ENCODE measurements at places on chromosomes 11 and 22.

DNA sequence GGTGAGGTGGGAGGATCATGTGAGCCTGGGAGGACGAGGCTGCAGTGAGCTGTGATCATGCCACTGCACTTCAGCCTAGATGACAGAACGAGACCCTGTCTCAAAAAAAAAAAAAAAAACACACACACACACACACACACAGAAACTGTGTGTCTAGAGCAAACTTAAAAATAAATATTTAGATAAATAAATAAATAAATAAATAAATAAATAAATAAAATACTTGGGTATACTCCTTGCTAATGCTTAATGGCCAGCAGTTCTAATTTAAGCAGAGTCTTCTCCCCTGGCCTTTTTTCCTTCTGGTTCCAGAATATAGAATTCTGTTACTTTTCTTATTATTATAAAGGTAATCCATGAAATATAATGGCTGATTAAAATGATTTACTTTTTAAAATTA is 5.1 kb upstream of the ARL2 start:
- DNase-seq = no peak

DNA sequence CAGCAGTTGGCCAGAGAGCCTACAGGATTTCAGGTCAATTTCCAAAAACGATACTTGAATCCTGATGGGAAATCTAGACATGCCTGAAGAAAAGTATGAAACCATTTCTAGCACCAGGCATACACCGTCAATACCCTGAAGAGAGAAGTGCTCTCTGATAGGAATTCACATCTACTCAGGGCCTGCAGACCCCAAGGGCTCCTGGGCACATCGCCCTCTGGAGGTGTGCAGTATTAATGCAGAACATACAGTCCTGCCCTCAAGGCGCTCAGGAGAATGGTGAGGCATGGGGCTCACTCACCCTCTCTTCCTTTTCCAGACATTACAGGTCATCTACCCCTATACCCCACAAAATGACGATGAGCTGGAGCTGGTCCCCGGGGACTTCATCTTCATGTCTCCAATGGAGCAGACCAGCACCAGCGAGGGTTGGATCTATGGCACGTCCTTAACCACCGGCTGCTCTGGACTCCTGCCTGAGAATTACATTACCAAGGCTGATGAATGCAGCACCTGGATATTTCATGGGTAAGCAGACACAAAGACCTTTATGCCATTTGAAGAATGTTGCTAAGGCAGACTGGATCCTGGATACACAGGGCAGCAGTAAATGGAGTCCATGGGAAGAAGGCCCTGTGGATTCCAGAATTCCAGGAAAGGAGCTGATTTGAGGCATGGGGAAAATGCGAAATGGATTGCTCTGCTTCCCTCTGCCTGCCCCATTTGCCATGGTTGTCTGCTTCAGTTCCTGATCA is 49.3 kb upstream of the CRTAM start:
- DNase-seq = no peak

- DNase-seq = peak; percentile 77
Observed at GRCh38 chr11:71977743-71978418, 20.8 kb upstream of the IL18BP start.

- DNase-seq = no peak
Observed at GRCh38 chr11:27218421-27219038, 144.5 kb downstream of the CCDC34 start.

DNA sequence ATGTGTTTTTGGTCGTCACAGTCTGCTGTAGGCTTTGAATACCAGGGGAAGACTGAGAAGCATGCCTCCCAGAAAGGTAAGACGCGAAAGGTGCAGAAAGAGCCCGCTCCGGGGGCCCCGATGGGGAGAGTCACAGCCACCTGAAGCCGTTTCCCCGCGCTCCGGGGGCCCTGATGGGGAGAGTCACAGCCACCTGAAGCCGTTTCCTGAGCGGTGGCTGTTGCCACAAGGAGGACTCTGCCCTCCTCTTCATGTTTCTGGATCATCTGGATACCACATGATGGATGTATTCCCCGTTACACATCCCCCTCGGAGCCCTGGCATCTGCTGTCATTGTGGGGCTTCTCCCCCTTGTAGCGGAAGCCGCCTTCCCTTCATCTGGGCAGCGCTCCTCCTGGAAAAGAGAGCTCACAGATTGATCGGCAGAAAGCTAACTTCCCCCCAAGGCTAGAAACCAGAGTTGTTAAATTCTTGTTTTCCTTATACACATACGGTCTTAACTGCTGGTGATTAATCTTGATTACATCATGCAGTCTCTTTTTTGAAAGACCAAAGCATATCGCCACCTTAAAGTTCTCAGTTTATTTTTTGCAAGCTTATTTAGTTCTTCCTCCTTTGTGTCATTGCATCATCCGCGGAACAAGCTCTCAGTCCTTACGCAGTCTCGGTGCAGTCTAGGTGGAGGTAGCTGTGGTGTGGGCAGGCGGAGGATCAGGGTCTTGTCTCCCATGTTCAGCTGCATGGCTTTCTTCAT is 17.5 kb downstream of the CTTN start:
- no peak for DNase-seq

GRCh38 chr11:10149553-10149952 is 144.5 kb downstream of the SBF2 start:
- DNase-seq = no peak

DNA sequence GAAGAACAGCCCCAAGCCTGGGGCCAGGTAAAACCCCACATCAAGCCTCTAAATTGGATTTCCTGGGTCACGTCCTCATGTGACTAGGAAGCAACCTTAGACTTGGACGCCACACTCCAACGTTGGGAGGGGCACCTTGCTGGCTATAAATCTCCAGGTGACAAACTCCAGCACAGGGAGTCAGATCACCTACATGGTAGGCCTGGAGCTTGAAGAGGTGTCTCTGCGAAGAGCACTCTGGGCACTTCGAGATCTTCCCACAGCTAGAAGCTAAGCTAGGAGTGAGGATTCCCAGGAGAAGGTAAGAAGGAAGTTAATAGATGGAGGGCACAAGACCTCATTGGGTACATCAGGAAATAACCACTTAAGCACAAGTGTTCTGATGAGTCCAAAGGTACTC is 77.1 kb upstream of the GNAZ start:
- no peak for DNase-seq

DNA sequence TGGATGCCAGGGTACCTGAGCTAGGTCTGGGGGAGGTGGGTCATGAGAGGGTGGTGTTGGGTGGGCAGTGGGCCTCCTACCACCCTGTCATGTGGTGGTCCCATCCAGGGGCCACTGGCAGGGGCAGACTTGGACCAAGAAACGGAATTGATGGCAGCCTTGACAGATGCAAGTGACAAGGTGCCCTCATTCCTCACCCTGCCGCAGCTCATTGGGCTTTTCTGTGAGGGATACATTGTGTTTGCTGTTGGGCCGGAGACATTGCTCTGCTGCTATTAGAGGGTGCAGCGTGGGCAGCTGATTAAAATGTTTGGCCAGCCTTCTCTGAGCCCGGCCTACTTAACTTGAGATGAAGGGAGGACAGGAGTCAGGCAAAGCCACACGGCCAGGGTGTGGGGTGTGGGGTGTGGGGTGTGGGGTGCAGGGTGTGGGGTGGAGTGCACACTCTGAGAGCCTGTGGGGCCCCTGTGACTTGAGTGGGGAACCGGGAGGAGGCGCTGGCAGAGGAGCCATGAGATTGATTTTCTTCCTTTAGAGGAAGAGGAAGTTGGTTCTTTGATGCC is 351.5 kb downstream of the TBC1D22A start:
- no peak for DNase-seq

DNA sequence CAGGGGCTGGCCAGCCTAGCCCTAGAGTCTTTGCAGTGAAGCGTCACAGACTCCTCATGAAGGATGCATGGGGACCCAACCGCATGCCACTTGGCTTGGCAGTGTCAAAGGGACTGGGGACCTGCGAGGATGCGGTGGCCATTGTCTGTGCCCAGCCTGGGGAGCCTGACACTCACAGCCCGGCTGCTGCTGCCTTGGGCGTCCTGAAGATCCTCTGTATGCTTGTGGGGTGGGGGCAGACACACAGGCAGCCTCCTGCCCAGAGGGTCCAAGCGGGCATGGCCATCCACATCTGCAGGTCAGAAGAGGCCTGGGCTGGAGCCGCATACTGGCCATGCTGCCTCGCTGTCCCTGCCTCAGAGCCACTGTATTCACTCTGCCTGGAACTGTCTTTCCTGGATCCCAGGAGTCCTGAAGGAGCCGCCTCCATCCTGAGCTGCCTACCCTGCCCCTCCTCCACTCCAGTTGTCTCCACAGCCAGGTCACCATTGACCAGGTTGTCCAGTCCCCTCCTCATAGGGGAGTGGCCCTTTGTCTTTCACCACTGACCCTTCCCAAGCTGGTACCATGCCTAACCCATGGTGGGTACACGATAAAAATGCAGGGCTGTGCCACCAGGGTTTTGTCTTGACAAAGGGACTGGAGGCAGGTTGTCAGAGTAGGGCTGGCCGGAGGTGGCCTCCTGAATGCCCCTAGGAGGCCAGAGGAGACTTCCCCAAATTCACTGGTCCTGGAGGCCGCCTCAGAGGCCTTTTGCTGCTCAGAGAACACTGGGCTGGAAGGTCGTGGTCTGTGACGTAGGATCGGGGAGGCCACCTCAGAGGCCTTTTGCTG is 107.0 kb downstream of the KCNQ1OT1 start:
- DNase-seq = no peak

- DNase-seq = no peak
Observed at GRCh38 chr11:24064309-24064903, 432.4 kb upstream of the LUZP2 start.

- no peak for DNase-seq
Observed at GRCh38 chr11:64881476-64881875, 3.1 kb upstream of the EHD1 start.

- DNase-seq = no peak
Observed at GRCh38 chr11:1335264-1335810, 25.9 kb upstream of the TOLLIP start.

- no peak for DNase-seq
Observed at GRCh38 chr11:112656772-112657428, 304.3 kb upstream of the NCAM1 start.

- no peak for DNase-seq
Observed at GRCh38 chr11:125257190-125257579, 92.6 kb downstream of the PKNOX2 start.

- peak; percentile 49 for DNase-seq
Observed at GRCh38 chr11:114348200-114349191, 51.8 kb downstream of the C11orf71 start.

DNA sequence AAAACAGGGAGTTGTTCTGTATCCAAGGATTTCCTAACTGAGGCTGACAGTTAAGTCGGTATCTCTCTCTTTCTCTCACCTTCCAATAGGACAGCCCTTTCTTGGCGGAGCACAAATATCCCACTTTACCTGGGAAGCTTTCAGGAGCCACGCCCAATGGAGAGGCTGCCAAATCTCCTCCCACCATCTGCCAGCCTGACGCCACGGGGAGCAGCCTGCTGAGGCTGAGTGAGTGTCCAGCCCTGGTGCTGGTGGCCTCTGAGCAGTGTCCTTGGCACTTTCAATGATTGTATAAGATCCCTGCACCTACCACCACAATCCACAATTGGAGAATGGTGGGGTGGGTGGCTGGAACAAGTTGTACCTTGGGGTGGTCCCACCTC is 33.7 kb downstream of the CYB5R2 start:
- no peak for DNase-seq

DNA sequence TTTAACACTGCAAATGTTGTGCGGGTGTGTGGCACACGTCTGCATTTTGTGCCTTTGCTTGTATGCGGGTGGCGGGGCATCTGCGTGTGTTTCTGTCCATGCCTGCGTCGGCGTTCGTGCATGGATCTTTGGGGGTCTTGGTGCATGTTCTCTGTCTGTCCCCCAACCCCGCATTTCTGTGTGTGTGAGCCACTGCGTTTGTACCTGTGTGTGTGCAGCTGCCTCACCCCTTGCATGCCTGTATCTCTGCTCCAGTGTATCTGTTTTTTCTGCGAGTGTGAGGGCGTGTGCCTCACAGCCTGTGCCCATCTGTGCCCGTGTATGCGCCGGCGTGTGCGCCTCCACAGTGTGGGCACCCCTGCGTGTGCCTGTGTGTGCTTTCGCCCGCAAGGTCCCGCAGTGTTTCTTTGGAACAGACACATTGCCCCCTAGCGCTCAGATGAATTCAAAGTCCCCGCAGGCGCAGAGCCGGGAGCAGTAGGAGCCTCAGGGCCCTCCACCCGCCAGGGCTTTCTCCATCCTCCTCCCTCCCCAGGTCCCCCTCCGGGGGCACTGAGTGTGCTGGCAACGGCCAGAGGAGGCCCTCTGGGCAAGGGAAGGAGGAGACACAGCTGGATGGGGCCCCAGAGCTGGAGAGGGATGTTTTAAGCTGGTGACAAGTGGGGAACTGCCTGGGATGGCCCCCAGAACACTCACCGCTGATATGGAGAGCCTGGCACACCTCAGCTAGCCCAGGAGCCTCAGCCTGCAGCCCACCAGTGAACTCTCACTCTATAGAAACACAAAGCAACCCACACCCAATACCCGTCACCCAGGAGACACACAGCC is 3.1 kb upstream of the MN1 start:
- peak; percentile 64 for DNase-seq

DNA sequence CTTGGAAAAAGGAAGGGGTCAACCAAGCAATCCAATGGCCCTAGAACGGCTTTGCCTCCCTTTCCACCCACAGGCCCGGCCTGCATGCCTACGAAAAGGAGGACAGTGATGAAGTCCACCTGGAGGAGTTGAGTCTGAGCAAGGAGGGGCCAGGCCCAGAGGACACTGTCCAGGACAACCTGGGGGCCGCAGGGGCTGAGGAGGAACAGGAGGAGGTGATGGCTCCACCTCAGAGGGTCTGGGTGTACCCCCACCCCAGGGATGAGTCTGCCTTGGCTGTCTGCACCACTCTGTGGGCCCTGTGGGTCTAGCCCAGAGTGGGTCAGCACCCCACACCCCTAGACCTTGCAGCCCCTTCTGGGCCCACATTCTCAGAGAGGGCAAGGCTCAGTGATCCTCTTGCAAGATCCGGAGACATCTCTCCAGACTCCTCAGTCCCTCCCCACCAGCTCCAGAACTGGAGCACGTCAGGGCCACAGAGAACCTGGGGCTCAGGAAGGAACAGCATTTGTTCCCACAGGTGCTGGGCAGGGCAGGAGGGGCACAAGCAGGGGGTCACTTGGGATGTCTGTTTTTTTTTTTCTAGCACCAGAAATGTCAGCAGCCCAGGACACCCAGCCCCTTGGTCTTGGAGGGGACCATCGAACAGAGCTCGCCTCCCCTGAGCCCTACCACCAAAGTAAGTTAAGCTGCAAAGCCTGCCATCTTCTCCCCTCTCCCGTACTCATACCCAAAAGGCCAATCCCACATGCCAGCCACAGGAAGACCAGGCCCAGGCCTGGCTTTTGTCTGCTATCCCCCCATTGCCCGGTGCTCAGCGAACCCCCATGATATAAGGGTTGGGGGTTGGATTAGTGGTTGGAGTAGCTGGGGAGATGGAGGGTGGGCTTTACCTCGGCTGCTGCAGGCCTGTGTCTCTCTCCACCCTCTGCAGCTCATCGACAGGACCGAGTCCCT is 8.1 kb downstream of the PRR33 start:
- no peak for DNase-seq

GRCh38 chr22:18056161-18056666 is 21.6 kb upstream of the PEX26 start:
- peak; percentile 64 for DNase-seq

GRCh38 chr22:21942407-21943343 is 10.0 kb downstream of the PPM1F start:
- DNase-seq = no peak

- no peak for DNase-seq
Observed at GRCh38 chr11:112306230-112306629, 45.6 kb upstream of the PLET1 start.
